ENCODE measurements at places on chromosomes 13 and 19.

DNA sequence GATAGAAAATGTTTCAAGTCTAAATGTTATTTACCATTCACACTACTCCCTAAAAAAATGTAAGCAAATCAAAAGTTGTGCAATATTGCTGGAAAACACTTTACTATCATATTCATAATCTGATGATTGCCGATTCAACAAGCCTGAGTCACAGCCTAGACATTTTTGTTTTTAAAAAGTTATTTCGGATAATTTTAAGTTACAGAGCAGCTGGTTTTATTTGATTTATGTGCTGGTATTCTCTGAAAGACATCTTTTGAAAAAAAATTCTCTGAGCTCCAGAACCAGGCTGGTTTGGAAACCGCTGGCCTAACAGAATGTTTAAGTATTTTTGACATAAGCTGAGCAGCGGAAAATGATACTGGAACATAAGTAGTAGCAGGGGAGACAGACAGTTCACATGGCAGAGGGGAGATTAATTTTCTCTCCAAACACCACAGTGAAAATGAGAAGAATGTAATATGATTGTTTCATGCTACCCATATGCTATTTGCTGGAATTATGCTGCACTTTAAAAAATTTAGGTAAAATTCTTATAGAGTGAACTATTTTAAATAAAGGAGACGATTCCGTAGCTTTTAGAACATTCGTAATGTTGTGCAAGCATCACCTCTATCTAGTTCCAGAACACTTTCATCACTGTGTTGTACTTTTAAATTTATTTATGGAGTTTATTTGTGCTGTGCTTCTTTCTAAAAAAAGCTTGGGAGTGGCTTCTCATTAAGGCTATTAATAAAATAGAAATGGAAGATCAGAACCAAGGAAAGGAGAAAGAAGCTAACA is 36.1 kb downstream of the TBC1D4 start:
- DNase-seq = no peak

DNA sequence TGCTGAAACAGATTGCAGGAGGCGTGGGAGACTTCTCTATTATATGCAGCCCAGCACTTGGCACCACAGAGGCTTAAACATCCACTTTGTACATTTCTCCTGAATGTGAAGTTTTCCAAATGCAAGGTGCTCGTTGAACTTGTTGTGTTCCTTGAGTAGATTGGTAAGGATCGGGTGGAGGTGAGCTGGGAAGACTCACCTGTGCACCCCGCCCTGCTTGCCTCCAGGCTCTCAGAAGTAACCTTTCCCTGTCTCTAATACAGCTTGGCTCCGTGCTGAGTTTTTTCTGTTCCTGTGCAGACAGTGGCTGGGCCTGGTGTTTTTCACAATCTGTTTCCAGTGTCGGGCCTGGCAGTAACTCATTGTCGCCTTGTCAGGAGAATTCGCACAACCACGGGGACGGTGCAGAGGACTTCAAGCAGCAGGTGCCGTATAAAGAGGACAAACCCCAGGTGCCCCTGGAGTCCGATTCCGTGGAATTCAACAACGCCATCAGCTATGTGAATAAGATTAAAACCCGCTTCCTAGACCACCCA is 12.3 kb downstream of the SIN3B start:
- no peak for DNase-seq

DNA sequence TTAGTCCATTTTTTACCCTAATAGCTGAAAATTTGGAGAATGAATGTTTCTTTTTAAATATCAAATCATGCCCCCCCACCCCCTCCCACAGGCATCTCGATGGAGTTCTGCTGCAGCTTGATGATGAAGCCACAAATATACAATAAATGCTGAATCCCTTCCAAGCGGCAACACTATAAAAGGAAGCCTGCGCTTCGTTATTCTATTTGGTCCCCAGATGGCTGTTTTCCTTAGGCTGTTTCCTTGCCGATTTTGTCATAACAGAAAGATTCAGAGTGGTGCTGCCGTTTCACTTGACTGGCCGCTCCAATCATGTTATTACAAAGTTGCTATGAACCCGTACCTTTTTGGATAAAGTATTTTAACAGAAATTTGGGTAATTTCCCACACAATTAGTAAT is 79.5 kb downstream of the MYO16 start:
- DNase-seq = no peak

- no peak for DNase-seq
Observed at GRCh38 chr19:32498648-32499200, 82.3 kb upstream of the PDCD5 start.

DNA sequence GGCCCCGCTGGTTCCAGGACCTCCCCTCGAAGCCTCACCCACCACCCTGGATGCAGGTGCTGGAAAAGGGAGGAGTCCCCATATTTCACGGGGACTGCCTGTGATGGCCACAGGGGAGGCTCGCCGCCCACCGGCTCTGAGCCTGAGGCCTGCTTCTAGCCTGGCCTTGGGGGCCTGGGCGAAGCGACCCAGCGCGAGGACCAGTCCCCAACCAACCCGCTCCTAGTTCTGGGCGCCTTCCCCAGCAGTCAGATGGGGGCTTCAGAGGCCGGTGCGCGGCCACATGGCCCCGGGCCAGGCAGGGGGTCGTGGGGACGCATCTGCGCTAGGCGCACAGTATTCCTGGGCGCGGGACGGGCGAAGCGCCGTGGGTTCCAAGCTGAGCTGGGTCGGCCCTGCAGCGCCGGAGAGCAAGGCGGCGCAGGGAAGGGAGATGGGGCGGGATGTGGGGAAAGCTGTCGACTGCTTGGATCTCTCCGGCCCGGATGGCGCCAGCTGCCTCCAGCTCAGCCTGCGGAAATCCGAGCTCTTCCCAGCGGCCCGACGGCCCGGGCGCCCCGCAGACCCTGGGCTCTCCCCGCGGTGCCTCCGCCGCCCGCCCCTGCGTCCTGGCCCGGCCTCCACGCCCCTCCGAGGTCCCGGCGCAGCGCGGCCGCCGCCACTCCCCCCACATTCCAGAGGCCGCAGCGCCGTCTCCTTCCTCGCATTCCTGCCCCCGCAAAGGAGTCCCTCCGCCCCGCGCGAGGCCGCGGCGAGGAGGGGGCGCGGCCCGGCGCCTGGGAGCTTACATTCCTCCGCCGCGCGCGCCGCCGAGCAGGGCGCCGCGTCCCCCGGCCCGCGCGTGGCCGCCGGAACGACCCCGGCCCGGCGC is at the start of gene WTIP:
WTIP (plus strand) TSS at position 788 of the 871 bp plus-strand sequence. CDS start 217 bp downstream, outside the sequence.
- peak; percentile 24 for DNase-seq

DNA sequence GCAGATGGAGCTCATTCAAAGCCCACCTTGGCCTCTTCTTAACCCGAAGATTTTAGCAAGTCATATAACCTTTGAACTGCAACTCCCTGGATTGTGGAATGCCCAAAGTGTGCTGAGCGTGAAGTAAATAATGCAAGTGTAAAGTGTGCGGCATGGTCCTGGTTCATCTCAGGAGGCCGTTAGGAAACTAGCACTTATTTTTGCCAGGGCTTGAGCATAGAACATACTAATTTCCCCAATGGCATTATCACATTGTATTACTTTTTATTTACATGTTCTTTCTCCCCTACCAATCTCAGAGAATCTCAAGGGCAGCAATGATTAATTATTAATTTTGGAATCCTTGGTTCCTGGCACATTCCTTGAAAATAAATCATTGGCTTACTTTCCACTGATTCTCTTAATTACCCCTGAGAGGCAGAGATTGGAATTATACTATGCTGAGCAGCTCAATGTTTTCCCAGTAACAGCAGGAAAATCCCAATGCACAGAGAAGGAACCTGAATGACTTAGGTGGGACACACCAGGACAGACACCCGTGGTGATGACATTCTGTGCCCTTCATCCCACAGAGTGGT is 128.8 kb upstream of the GJB6 start:
- DNase-seq = no peak

DNA sequence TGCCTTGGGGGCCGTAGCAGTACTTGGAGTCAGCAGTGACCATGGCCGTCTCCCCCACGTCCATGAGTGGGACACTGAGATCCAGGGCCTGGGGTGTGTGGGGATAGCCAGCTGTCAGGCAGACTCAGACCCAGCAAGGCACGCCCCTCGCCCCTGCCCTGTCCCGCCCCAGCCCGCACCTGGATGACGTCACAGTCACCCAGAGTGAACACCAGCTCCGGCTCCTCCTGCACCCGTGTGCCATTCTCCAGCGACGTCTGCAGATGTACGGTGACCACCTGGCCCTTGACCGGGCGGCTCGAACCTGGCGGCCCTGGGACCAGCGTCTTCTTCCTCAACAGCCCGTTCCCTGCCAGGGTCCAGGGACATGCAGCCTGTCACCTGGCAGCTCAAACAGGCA is 4.0 kb downstream of the FKBP8 start:
- DNase-seq = no peak

DNA sequence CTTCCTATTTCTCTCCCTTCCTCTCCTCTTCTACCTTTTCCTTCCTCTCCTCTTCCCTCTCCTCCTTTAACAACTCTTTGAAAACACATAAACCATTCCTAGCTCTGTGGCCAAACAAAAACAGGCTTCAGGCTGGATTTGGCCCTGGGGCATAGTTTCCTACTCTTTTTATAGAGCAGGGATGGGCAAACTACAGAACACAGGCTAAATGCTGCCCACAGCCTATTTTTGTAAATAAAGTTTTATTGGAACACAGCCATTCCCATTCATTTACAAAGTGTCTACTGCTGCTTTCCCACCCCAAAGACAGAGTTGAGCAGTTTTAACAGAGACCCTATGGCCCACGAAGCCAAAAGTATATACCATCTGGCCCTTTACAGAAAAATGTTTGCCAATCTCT is 35.4 kb downstream of the LHFPL6 start:
- no peak for DNase-seq

GRCh38 chr19:10474962-10475451 is 28.1 kb downstream of the KEAP1 start:
- DNase-seq = no peak

DNA sequence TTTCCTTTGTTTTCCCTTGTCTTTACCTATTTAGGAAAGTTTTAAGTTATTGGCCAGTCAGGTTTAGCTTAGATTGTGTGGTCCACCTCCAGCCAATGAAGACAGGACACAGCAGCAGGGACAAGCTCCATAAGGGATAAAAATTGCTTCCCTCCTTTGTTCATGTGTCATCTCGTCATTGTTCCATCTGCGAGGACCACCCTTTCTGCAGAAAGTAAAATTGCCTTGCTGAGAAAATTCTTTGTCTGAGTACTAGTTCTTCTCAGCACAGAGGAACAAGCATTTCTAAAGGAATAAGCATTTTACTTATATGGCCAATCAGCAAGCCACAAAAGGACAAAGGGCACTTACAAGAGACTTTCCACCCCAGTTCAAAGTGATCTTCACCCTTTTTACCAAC is 11.4 kb downstream of the ZNF560 start:
- DNase-seq = no peak

GRCh38 chr13:68056816-68057710 is 826.9 kb upstream of the PCDH9 start:
- DNase-seq = no peak

GRCh38 chr19:8609279-8610040 is 1.1 kb downstream of the ADAMTS10 start:
- DNase-seq = no peak

GRCh38 chr13:43608400-43609137 is 178.2 kb downstream of the ENOX1 start:
- no peak for DNase-seq

DNA sequence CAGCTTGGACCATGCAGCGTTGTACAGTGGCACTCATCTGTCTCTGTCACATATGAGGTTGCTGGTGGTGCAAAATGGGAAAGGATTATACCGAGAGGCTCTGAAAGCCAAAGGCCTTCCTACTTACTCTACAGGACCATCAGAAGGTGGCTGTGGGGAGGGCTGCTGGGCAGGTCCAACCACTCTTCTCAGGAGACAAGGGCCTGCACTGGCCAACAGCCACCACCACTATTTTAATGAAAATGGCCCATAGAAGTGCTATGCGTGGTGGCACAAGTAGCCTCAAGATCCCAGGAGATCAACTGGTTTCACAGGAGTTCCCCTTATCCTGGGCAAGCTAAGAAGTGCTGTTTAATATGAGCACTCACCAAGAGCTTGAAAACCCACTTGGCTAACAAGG is 52.3 kb downstream of the MRPL57 start:
- no peak for DNase-seq

DNA sequence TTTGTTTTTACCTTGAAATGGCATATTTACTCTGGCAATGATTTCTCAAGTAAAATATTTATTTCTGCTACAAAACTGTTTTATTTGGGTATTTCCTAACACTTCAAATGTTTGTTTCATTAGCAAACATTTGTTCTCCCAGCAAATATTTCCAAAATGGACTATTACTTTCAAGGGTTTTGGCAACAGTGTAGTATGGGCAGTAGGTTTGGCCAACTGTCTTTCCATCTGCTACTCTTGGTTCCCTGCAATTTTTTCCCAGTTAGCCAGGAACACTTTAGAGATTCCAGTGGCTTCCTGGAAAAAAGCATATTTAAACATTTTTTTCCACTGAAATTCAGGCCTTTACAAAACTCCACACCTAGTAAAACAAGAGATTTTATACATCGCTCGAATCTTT is 466.6 kb downstream of the SLITRK6 start:
- no peak for DNase-seq

- DNase-seq = no peak
Observed at GRCh38 chr19:29378543-29379080, 147.2 kb upstream of the VSTM2B start.

DNA sequence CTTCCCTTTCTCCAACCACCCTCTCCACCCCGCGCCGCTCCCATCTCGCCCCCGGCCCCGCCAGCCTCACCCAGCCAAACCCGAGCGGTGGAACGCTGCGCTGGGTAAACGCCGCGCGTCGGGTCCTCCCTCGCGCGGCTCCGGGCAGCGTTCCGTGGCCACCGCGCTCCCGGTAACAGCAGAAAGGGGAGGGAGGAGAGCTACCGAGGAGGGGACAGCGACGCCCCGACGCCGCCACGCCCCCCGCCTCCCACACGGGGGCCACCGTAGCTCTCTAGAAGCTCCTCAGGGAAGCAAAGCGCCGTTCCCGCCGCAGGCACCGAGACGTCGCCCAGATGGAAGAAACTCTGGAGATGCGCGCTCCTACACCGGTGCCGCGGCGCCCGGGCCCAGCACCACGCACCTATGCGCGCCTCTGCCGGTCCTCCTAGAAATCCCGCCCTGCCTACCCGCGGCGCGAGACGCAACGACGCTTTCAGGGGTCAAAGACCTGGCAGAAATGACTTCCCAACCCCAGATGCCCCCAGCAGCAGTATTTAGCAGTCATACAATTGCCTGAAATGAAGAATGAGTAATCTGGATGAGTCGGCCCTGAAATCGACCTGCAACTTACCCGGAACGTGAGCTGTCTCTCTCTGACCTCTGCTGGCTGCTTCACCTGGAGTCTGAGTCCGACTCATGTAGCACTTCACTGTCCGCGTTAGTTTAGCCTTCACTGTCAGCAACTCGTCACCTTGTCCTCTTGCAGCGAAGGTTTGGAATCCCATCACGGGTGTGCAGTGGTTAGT is at the start of gene RUBCNL:
RUBCNL (minus strand) TSS at position 189 of the 788 bp plus-strand sequence. CDS start 14,777 bp downstream, outside the sequence.
- DNase-seq = peak; percentile 73

DNA sequence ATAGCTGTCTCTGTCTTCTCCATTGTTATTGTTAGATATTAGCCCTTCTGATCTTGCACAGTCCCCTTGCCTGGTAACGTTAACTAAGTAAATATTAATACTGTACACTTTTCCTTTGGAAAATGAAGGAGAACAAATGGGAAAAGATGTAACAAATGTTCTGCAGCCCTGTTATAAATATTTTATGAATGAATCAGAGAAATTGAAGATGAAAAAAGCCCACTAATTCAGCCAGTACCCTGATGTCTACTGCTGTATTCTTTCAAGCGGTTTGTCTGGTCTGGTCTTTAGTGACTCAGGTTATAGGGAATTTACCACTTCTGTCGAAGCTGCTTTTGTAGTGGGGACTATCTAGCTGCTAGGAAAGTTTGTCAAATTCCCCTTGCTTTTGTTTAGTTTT is 121.0 kb downstream of the COG6 start:
- DNase-seq = no peak

- no peak for DNase-seq
Observed at GRCh38 chr19:5349041-5349440, 8.4 kb upstream of the PTPRS start.

- peak; percentile 12 for DNase-seq
Observed at GRCh38 chr13:87259479-87260083, 411.6 kb upstream of the SLITRK5 start.
